ENCODE measurements at places on chromosomes 11 and 22. TPM values are rescaled to one million over a fixed set of nuclear protein-coding genes. Genes with fewer than 3 reads are reported as not detected.
A peak's percentile ranks its signal among the peaks of the same experiment; 100 is the strongest.

DCHS1 gene
- 2.1 TPM for total RNA-seq

SPON1 gene
- 0.16 TPM for total RNA-seq

ACR gene
- total RNA-seq = not detected

OLFML1 gene
- not detected for total RNA-seq

SERHL2 gene
- 1.6 TPM for total RNA-seq

KLHL35 gene
- total RNA-seq = 0.93 TPM

INSC gene
- total RNA-seq = 3.1 TPM

NTM gene
- total RNA-seq = not detected

SULT4A1 gene
- not detected for total RNA-seq

ZBTB16 gene
- 3.3 TPM for total RNA-seq

GGT5 gene
- total RNA-seq = 0.37 TPM

DNA sequence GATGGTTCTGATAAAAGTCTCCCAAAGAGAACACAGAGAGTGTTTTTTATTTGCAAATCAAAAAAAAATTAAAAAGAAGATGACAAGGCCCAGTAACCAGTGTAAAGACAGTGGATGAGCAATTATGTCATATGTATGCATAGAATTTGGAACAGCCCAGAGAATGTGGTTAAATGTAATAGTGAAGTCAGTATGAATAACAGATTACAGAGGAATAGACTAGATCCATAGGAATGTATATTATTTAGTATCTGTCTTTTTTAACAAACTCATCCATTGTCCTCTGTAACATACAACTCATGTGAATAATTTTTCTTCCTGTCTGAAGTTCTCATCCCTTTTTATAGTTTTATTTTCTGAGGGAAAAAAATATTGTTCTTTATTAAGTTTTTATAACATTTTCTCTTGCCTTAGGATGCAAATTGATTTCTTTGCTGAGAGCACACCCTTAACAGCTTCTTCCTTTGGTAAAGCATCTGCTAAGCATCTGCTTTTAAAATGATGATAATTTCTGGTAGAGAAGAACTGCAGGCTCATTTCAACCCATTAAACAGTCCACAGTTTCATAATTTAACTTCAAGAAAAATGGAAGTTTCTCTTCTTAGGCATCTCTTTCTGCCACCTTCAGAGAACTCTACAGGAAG lies 266.5 kb upstream of the MTNR1B start:
- no peak for DNase-seq

DNA sequence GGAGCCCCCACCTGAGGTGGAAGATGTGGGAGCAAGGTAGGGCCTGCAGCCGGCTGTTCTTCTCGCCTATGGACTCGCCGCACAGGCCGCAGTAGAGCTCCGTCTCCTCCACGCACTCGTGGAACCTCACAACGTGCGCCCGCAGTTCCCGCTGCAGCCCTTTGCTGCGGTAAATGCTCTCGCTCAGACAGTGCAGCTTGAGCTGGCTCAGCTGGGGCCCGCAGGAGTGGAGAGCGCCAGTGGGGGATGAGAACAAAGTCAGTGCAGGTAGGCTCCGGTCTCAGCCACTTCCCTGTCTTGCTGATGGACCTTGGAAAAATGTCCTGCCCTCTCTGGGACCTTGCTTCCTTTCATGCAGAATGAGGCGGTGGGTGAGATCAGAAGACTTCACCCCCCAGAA lies 10.2 kb downstream of the RAPSN start:
- DNase-seq = no peak

DNA sequence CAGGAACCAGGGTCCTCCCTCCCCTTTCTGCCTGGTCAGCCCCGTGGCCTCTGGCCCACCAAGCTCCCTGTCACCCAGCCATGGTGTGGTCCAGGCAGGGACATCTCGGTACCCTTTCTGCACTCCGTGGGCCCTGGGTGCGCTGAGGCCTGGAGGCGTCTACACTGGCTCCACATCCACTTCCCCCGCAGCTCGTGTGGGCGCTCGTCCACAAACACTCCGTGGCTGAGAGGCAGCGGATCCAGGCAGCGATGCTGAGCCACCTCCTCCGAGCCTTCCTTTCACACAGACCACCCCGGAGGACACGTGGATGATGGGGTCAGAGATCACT lies 16.1 kb downstream of the RNH1 start:
- DNase-seq = no peak

DNA sequence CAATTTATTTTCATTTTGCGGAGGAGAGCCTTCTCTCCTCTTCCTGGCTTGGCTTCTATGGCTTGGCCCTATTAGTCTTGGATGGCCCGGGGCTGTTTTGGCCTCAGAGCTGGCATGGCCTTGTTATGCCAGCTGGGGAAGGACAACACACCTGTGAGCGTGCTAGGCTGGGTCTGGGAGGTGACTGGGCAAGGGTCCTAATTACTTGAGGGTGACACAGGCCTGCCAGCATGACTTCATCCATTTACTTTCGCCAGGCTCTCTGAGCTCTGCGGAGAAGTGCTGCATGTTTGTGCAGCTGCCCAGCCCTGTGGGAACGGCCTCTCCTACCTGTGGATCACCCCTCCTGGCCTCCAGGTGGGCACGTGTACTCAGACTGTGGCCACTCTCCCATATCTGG lies 153.6 kb downstream of the SNX19 start:
- no peak for DNase-seq

GRCh38 chr22:18110194-18110953 lies at the start of gene TUBA8:
TUBA8 (plus strand) TSS chr22:18110809; CDS start chr22:18110866, 57 bp downstream.
- DNase-seq = peak; percentile 61

DNA sequence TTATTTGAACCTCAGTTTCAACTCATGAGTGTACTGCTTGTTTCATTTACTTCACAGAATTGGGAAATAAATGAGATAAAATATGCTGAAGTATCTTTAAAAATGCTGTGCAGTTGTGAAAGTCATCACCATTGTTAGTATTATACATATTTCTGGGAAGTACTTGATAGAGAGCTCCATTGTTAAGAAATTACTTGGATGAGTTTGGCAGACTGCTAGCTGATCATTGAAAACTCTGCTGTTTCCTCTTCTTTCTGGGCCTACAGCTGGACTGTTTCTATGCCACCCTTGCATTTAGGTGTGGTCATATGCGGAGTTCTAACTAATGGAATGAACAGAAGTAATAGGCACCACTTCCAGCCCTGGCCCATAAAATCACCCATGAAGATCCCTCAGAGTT lies 10.0 kb downstream of the SIK2 start:
- DNase-seq = no peak

GRCh38 chr11:64340671-64341335 lies 799 bp downstream of the CCDC88B start:
- DNase-seq = peak; percentile 86

DNA sequence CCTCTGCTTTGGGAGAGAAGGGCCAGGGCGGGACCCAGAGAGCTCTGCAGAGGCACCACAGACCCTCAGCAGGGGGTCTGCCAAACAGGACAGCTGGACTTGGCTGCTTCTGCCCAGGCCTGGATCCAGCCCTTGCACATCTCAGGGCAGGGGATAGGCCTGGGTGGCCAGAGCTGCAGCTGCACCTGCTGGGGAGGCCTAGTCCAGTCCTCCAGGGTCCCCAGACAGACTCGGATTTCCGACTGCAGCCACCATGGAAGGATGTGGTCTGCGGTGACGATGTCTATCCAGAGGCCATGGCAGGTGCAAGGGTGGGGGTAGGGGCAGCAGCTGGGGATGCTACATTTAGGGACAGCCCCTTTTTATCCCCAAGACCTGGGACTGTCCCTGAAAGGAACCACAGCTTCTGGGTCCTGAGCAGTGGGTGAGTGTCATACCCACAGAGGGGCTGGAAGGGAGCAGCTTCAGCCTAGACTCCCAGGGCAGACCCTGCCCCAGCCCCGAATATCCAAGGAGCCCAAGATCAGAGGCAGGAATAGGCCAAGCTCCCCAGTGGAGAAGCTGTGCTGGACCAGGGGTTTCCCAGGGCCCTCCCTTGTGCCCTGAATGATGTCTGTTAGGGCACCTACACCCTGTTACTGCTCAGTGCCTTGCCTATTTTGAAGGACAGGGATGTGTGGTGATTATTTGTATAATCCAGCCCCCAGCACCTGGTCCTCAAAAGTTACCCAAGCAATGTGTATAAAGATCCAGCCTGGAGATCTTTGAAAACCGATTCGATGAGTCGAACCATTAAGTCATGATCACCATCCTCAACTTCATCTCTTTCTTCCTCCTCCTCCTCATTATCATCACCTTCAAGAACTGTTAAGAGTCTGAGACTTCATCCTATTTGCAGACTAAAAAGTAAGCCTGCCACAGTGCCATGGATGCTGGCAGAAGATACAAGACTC lies 2.5 kb upstream of the IGLL5 start:
- peak; percentile 46 for DNase-seq

GRCh38 chr22:43185860-43186261 lies 1.1 kb downstream of the TTLL12 start:
- DNase-seq = no peak

- DNase-seq = no peak
Measured at GRCh38 chr11:119436711-119437110, 13.7 kb upstream of the THY1 start.

GRCh38 chr11:102530558-102530957 lies at the start of gene MMP7:
MMP7 (minus strand) TSS chr11:102530747; CDS start chr11:102530700, 47 bp downstream.
- no peak for DNase-seq

DNA sequence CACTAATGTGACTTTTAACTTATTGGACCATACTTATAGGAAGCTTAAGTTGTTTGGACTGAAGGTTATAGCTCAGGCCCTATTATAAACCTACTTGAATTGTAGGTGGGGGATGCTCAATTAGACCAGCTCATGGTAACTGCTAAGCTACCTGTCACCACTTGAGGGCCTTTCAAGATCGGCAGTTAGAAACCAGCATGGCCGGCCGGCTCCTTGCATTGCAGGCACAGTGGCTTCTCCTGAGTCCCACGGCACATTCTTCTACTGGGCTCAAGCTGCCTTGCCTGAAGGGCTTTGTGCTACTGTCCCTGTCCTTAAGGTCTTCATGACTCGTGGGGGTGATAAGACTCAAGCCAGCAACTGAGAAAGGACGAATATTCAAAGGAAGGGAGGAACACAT lies 70.8 kb downstream of the TBC1D22A start:
- no peak for DNase-seq

GRCh38 chr11:85947431-85948272 lies 92.5 kb downstream of the CCDC83 start:
- DNase-seq = peak; percentile 65

DNA sequence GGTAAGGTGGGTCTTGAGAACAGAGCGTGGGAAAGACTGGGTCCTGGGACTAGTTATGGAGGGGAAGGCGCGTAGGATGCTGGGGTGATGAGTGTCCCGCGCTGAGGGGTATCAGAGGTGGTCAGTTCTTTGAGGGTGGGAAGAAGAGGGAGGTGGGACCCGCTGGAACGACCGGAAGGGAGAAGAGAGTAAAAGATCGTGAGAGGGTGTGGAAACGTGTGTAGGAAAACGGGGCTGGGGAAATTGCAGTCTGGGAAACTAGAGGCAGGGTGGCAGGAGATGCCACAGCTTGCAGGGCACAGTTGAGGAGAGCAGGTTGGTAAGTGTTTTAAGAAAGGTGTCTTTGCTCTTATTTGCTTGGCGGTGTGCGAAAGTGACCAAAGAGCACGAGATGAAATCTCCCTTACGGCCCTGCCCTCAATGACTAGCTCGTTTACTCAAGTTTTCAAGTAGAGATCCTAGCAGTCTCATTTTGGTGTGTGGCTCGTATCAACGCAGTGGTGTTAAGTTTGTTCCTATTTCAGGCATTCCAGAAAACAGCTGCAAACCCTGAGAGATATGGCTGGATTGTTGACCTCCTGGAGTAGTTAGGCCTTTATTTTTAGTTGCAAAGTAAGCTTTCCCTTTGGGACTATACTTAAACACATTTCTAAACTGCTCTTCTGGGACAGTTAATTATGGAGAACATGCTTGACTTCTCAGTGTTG lies 615 bp downstream of the STT3A start:
- no peak for DNase-seq

- no peak for DNase-seq
Measured at GRCh38 chr22:39223091-39223710, 21.6 kb downstream of the PDGFB start.

DNA sequence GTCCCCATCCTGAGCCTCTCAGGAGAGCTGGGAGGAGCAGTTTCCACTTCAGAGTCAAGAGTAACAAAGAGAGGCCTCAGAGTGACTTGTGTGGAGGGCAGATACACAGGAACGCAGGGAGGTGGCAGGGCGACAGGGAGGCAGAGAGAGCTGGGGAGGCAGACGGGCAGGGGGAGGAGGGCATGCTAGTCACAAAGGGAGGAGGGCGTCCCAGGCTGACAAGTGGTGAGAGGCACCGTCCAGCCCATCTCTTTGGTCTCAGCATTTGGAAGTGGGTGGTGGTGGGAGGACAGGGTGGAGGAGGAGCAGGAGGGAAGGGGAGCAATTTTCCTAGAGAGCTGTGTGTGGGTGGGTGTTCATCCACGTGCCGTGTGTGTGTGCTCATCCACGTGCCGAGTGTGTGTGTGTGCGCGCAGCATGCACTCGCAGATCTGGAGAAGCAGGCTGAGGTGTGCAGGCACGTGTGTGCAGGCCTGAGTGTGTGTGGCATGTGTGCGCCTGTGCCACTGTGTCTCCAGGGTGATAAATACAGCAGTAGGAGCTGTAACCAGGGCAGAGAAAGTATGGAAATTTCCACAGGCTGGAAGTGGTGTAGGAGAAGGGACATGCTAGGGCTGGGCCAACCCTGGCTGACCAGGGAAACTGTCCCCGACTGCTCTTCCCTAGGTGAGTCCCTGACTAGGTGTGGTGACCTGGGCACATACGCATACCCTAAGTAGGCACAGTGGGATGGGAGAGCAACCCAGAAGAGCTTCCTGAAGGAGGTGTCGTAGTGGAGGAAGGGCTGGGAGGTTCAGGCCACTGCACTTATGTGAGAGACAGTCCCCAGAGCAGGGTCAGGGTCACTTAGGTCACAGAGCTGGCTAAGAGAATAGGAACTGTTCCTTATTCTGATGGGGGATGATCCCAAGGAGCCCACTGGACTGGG lies 7.3 kb upstream of the PDE2A start:
- DNase-seq = no peak

DNA sequence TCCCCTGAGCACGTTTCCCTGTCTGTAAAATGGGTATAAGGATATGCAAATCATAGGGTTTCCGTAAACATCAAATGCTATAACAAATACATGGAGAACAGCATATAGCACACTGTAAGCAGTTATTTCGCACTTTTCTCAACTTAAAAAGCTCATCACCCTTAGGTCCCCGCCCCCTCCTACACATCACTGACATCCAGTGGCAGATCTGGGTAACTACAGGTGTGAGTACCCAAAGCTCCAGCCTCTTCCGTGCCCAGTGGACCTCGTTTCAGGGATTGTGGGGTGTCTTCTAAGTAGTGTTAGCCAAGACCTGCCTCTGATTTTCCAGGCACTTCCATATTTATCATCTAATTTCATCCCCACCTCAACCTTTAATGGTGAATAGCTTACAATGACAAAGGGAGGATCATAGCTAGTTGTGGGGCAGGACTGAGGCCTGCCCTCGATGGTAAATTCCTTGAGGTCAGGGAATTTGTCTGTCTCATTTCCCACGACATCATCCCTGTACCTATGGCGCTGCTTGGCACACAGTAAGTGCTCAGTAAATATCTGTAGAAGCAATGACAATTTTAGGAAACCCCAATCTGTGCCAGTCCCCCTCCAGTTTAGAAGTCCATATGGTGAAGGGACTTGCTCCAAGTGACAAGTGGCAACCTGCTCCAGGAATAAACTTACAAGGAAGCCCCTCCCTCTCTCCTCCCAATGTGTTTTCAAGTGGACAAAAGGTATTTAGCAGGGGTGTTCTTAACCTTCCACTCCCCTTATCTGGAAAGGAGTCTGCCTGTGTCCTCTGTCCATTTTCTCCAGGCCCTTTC lies 340.5 kb downstream of the TENM4 start:
- peak; percentile 45 for DNase-seq

GRCh38 chr22:39135092-39135896 lies 17.2 kb downstream of the CBX7 start:
- DNase-seq = peak; percentile 46

- DNase-seq = no peak
Measured at GRCh38 chr22:31544481-31545480, 48.4 kb downstream of the SFI1 start.

Measured in activated T-cell treated with anti-CD3 and anti-CD28 coated beads, Interleukin-2, amount 50 U/mL, for 72 hours (primary cell).